ENCODE measurements at places on chromosomes 2 and 18.

DNA sequence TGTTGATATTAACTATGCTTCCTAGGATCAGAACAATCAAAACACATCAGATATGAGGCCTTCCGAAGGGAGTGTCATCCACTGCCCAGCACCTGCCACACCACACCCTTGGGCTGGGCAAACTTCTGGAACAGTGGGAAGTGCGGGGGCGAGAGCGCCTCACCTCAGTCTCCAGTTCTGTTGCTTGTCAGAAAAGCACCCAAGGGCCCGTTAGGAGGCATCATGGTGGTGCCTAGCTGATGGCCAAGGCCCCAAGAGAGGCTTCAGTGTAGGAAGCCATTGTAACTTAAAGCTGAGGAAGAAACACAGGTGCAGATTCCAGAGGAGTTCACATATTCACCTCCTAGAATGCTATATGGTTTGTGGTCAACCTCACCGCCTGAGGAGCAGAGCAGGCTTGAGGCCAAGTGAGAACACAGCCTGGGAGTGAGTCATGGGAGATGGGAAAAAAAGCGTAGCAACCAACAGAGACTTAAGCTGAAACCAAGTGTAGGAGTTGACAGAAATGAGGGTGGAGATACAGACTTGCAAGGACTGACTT, 85.1 kb upstream of the ATL2 start:
- no peak for DNase-seq

DNA sequence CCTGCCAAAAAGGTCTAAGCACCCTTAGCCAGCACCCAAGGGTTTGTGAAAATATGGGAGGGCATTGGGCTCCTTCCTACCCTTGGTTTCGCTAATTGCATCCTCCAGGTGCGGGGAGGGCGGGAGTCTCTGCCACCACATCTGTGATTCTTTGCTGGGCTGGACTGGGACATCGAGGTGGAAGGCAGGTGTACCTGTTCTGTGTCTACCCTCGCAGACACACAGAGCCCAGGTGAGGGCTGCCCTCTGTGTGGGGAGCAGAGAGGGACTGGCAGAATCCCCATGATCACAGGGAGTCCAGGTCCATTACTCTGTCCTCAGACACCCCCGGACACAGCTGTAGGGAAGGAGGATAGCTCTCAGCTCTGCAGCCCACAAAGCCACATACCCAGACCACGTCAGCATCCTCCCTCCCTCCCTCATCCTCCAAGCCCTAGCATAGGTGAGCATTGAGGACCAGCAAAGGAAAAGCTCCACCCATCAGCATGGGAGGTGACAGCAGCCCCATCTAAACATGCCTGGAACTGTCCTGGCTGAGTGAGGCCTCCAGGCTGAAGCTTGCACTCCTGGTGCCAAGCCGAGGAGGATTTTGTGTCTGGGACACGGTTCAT, 49.8 kb downstream of the PLB1 start:
- no peak for DNase-seq

DNA sequence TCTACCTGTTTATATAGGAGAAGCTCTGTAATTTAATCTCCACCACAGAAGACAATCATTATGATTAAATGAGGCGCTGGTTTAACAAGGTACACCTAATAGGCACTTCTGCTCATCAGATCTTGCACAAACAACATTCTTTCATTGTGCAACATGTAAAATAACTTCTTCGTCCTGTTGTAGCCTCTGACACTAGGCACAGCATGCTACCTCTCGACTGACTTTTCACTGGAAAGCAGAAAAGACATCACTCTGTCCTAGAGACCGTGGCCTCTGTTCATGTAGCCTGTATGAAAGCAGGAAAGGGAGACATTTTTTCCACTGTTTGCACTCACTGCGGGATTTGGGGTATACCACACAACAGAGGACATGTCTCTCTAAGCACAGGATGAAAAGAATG, 316.5 kb downstream of the IRS1 start:
- no peak for DNase-seq

GRCh38 chr2:47747878-47748277, 35.1 kb upstream of the MSH6 start:
- DNase-seq: no peak

DNA sequence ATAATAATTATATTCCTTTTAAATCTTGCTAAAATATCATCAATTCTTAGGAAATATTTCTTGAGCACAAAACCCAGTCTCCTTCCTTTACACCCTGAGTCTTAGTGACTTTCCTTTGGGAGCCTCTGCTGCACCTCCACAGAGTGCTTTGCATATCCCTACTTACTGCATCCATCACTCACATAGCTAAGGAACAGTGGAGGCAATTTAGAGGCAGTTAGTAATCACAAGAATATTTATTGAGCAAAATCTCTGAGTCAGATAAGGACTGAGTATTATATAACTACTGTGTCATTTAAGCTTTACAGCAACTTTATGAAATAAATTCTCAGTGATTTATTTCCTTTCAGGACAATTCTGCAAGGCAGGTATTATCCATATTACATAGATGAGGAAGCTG, 327.7 kb downstream of the TMX3 start:
- DNase-seq: no peak

GRCh38 chr2:198499539-198499938, 695.1 kb downstream of the PLCL1 start:
- no peak for DNase-seq

DNA sequence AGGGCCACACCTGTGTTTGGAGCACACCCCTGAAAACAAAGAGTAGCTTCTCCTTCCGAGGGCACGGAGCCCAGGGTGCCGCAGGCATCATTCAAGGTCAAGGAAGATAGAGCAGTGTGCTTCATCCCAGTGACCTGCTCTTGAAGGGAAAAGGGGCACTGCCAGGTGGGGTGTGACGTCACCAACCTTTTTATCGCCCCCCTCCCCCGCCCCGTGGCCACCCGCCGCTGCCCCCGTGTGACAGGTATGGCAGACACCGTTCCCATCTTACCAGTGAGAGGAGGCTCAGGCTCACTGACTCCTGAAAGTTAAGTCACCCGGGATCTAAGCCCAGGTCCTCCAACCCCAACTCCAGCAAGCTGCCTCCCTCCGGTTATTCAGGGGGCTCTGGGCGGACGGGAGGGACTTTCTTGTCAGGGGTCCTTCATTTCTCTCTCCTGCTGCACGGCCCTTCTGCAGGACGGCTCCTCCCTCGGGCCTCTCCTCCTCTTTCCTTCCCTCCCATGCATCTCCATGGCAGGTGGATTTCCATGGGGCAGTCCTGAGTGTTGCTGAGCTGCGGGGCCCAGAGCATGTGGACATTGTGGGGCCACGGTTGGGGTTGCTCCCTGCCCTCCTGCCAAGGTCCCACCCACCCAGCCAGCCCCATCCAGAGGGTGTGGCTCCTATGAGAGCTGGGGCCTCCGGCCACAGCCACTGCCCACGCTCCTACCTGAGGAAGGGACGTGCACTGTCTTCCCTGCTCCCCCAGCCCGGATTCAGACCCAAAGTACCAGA, 114.1 kb upstream of the HDAC4 start:
- no peak for DNase-seq

GRCh38 chr2:166184789-166185188, 57.0 kb upstream of the SCN1A start:
- DNase-seq: no peak

- DNase-seq: no peak
Measured at GRCh38 chr2:198117406-198118041, 313.1 kb downstream of the PLCL1 start.

DNA sequence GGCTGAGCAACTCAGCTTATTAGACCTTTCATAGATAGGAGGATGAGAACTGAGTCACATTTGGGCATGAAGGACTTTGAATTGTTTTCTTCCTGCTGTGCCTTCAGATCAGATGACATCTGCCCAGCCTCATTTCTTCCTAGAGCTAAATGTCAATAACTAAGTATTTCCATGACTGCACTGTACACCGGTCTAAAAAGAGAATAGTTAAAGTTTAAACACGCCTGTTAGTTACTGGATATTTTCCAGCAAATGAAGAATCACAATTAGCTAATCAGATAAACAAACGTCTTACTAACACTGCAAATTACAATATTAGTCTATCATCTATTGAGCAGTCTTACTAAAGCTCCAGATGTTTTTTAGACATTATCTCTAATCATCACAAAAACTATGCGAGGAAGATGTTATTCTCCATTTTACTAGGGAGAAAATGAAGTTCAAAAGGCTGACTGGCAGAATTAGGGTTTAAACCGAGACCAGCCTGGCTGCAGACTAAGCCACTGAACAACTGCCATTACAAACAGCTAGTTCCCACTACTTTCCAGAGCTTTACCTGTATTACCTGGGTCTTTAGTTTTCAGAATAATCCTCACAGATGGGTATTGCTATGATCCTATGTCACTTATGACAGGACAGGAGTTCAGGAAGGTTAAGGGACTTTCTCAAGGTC, 69.4 kb upstream of the ZNF397 start:
- DNase-seq: no peak

DNA sequence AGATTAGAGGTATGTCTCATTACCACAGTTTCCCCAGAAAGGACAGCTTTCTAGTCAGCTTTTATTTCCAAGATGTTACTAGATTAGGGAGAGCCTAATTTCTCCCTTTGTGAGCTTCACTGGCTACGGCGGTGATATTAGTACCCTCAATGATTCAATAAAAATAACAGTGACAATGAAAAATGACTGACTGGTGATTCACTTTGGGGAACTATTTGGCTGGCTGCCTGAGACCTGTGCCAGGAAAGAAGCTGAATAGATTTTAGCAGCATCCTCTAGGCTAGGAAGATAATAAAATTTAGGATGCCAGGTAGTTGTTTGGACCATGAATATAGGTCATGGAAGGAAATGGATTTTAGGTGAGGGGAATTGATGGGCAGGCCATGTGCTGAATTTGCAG, 178.7 kb downstream of the FMNL2 start:
- DNase-seq: no peak

GRCh38 chr18:69895066-69896047, 52.3 kb downstream of the CD226 start:
- DNase-seq: no peak

- peak; percentile 41 for DNase-seq
Measured at GRCh38 chr2:170950221-170950761, 21.2 kb downstream of the GORASP2 start.

DNA sequence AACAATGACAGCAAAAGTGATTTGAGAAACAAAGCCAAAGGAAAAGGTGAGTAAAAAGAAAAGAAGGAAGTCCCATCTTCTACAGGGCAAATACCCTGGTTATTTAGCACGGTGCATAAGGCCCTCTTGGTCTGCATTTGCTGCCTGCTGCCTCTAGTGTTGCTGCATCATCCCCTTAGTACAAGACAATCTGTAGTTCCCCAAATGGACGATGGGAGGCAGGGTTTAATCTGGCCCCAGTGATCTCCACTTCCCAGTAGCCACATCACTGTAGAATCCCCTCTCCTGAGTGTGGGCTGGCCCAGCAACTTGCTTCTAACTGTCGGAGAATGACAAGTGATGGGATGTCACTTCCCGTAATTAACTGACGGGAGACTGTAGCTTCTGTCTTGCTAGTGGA, 85.1 kb downstream of the CTAGE1 start:
- DNase-seq: peak; percentile 10

DNA sequence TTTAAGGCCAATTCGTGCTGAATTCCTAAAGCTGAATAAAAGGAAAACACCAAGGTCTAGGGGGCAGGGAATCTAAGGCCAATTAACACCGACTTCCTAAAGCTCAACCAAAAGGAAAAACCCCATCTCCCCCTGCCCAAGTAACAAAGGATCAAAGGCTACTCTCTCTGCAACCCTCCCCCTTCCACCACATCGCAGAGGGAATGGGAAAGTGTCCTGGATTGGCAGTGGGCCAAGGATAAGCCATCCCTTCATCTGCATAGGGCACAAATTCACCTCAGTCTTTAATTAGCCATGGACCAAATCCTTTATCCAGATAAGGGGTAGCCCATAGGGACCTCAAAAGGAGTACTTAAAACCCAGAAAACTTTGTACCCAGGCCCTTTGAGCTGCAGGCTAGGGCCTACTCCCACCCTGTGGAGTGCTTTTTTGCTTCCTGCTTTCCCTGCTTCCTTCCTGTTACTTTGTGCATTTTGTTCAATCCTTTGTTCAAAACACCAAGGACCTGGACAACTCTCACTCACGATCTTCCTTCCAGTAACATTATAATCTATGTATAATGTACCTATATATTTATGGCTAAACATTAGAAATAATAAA, 2119.8 kb upstream of the CELF4 start:
- no peak for DNase-seq

- DNase-seq: no peak
Measured at GRCh38 chr2:14081521-14081920, 551.0 kb upstream of the LRATD1 start.

GRCh38 chr2:6492573-6492972, 373.1 kb downstream of the CMPK2 start:
- DNase-seq: no peak

GRCh38 chr2:231200805-231201474, 2.5 kb downstream of the ARMC9 start:
- DNase-seq: no peak

GRCh38 chr18:20971886-20972267, 139.7 kb downstream of the ROCK1 start:
- peak; percentile 21 for DNase-seq

DNA sequence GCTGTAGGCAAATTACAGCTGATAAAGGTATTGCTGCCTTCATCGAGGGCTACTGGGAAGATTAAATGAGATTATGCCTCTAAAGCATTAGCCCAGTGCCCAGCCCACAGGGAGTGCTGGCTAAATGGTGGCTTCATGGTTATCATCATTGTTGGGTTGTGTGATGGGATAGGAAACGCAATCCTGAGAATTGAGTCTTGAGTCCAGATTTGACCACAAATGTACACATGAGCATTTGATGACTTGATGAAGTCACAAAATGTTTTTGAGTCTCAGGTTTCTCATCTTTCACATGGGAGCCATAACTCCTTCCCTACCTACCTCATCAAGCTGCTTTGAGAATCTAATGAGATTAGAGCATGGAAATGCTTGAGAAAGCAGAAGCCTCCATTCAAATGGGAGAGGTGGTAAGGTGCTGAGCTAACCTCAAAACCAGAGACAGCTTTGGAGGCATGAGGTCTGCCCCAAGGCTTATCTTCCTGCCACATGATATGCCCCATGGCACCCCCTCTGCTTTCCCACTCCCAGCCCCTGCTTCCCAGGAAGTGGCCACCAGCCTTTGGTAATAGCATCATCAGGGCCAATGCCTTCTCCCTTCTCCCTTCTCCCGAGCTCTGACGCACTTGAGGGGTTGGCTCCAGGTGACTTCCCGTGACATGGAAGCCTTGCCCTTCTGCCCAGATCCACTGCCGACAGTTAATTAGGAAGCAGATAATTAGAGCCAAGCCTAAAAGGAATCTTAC, 149.4 kb upstream of the EPAS1 start:
- DNase-seq: no peak

DNA sequence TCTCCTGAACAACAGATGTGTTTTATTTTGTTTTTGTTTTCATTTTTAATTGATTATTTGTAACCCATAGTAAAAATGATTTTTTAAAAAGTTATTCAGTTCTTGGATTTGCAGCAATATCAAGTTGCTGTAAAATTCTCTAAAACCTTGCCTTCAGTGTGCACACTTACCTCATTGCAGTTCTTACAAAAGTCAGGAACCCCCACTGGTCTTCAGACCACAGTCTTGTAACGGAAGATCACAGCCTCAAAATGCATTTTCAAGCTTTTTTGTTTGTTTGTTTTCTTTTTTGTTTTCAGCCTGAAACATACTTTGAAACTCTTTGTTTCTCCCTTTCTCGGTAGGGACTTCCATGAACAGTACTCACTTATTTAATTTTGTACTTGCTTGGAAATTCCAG, 1012.8 kb upstream of the GYPC start:
- DNase-seq: no peak

Measured in germinal center (tissue), 1 donor.